ENCODE measurements at places on chromosomes 3 and 15. TPM values are rescaled to one million over a fixed set of nuclear protein-coding genes. Genes with fewer than 3 reads are reported as not detected.

AGTR1 gene
- total RNA-seq: 1.9 TPM

GOLGA6L2 gene
- not detected for total RNA-seq

CACNA1D gene
- total RNA-seq: 0.47 TPM

KNG1 gene
- total RNA-seq: not detected

TCF12 gene
- 35.9 TPM for total RNA-seq

TP63 gene
- total RNA-seq: not detected
